AG20443 (cell line): ENCODE measurements at places on chromosomes 4 and X.

GRCh38 chrX:100931925-100932285 is 3.2 kb upstream of the XKRX start:
- no peak for DNase-seq

GRCh38 chr4:71366766-71367165 is 27.9 kb downstream of the SLC4A4 start:
- DNase-seq: no peak

DNA sequence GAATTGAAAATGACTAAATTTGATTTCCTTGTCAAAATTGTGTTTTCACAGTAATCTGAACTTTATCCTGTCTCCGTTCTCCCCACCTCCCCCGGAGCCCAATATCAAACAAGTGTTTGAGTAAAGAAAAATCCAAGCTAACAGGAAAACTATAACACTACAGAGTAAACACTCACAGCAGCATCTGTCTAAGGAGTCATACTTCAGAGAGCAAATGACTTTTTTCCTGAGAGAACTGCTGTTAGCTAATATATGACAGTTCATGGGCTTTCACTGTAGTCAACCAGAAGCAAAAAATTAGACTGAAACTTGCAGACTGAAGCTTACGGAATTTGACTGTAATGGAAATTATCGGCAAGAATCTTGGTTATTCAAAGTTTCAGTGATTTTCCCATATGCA is 321.7 kb downstream of the ANKRD50 start:
- DNase-seq: no peak

DNA sequence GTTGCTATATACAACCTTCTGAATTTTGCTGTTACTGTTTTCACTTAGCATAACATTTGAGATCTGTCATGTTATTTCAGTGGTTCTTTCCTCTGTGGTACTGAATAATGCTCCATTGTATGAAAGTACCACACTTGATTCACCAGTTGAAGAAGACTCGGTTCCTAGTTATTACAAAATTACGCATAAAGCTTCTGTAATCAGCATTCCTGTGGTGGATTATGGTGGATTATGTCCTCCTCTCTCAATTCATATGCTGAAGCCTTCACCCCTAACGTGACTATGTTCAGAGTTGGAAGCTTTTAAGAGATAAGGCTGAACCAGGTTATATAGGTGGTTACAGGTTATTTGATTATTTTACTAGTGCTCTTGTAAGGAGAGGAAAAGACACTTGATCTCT is 2143.5 kb upstream of the AGA start:
- no peak for DNase-seq

- DNase-seq: peak; percentile 29
Measured at GRCh38 chrX:96791559-96791958, 92.1 kb upstream of the RPA4 start.

DNA sequence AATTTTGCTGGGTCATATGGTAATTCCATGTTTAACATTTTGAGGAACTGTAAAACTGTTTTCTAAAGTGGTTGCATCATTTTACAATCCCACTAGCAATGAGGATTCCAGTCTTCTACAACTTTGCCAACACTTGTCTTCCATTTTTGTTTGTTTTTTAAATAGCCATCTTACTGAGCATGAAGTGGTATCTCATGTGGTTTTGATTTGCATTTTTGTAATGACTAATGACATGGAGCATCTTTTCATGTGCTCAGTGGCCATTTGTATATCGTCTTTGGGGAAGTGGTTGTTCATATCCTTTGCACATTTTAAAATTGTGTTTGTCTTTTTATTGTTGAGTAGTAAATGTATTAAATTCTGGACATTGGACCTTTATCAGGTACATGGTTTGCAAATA is 94.7 kb downstream of the TMEM131L start:
- DNase-seq: no peak

DNA sequence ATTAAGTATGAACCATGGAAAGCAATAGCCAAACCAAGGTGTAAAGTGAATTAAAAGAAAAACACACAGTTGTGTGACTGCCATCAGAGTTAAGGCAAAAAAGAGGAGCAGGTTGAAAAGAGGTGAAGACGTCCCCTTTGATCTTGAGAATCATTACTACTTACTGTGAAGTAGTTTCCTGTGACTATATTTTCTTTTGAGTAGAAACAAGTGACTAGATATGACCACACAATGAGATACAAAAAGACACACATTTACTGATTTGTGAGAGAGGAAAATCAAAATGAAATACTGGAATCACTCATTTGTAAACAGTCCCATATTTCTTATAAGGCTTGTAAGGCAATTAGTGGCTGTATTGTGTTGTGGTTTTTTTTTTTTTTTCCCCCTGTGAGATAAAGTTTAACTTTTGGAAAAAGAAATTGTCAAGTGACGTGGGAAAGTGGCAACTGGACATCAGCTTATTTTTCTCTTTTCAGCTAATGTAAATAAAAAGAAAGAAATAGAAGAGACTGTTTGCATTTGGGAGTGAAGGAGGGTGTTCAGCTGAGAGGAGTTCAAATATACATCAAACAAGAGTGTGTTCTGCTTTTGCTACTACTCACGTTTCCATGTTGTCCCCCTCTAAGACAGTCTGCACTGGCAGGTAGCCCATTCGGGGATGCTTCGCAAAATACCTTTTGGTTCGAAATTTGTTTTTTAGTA is 106.4 kb upstream of the FTHL17 start:
- DNase-seq: no peak

- peak; percentile 78 for DNase-seq
Measured at GRCh38 chr4:106569146-106570031, 200.8 kb upstream of the GIMD1 start.

- no peak for DNase-seq
Measured at GRCh38 chr4:181971411-181971810, 271.8 kb upstream of the TENM3 start.

DNA sequence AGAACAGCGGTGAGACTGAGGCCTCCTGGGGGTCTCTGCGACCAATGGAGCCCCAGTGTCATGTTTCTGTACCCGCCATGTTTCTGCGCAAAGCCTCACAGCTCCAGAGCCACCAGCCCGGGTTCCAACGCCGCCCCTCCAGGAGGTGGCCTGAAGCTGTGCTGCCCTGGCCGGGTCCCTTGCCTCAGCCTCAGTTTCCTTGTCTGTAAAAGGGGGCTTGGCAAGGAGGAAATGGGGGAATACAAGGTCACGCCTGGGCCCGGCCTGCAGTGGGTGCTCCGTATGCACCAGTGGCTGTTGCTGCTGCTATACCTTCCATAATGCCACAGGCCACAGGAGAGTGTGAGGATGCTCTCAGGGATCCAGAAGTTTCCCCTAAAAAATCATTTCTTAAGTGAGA is 229.5 kb downstream of the AFAP1 start:
- no peak for DNase-seq

DNA sequence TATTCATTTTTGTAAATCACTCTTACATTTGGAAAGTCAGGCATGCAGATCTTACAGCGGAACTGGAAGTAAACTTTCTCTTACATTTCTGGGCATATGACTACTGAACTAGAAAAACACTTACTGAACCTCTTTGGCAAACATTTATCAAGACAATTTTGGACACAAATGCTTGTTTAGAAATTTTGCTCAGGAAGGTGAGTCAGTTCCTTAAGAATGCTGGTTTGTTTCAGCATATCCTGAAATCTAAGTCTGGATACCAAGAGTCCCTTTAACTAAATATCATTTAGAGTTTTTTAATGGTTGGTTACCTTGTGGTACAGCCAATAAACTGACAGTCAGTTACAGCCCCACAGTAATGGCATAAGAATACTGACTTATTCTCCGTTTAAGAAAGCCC is 15.0 kb downstream of the SHISA3 start:
- DNase-seq: peak; percentile 25

DNA sequence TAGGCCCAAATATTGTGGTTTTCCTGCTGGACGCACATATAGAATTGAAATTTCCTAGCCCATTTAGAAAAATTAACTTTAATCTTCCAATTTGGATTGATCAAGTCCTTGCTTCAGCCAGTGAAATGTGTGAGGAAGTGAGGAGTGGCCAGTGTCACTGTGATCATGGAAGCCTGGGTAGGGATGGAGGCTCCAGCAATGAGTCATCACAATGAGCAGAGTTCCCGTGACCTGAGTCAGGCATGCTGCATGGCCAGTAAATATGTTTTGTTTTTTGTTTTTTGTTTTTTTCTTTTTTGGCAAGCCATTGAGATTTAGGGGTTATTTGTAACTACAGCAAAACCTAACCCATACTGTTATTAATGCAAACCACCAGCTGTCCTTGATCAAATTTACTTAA is 52.1 kb downstream of the IDS start:
- peak; percentile 70 for DNase-seq

DNA sequence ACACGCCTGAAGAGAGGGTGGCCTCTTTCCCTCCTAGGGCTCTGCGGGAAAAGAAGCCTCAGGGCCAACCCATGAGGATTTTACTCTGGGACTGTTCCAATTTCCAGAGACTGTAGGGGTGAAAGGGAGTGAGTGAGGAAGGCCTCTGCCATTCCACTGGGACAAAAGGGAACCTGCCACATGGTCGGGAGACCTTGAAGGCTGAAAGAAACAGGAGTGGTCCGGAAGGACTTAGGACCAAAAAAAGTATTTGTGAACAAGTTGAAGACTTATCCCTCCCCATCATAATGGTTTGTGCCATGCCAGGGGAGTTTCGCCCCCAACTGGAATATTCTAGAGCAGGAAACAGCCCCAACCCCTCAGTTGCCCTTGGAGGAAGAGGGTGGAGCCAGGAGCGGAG is at the start of gene TEX13B:
TEX13B (minus strand) TSS at position 15 of the 400 bp plus-strand sequence. CDS start 243 bp downstream, outside the sequence.
- DNase-seq: no peak

- DNase-seq: peak; percentile 50
Measured at GRCh38 chr4:84870398-84871163, 95.9 kb downstream of the WDFY3 start.

GRCh38 chr4:101981756-101982155 is 191.2 kb downstream of the BANK1 start:
- DNase-seq: no peak
